ENCODE measurements at places on chromosomes 1 and 21. TPM values are rescaled to one million over a fixed set of nuclear protein-coding genes. Genes with fewer than 3 reads are reported as not detected.
A peak's percentile ranks its signal among the peaks of the same experiment; 100 is the strongest.

GRCh38 chr1:54298284-54299033 lies 98.5 kb downstream of the MRPL37 start:
- DNase-seq, result peak; percentile 29

C1QC gene
- total RNA-seq, result under 0.01 TPM

GRCh38 chr21:36918291-36918690 lies 48.2 kb downstream of the HLCS start:
- no peak for DNase-seq

- DNase-seq, result no peak
Observed at GRCh38 chr1:234619071-234619480, 9.1 kb upstream of the IRF2BP2 start.

DNA sequence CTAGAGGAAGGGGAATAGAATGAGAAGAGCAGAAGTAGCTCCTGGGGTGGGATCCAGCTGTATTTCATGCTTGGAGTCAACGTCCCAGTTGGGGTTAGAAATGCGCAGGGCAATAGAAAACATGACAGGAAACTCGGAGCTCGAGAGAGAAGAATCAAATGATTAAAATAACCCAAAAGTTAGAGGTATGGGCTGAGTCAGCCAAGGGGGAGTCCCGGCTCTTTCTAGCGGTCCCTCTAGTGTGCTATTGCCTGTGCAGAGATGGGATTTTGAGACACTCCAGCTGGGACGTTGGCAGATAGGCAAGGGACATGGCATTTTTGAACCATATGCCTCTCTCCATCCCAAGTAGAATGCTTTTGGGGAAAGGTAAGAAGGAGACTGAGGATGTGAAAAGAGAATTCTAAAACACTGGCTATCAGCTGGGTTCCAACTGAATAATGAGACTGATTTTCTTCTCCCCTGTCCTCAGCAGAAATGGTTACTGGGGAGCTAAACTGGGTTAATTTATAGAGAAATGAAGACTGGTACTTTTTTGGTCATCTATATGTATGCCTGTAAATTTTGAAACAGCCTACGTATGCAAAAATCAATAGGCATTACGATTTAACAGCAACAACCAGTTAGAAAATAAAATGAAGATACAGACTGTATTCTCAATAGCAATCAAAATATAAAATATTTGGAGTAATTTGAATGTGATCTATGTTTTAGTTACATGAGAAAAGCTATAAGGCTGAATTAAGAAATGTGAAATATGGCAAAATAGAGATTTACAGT lies 7.0 kb upstream of the VPS26C start:
- no peak for DNase-seq

GUK1 gene
- total RNA-seq, result 238 TPM

NR0B2 gene
- not detected for total RNA-seq

MMP23B gene
- total RNA-seq, result 1.6 TPM

GRCh38 chr1:156896490-156897033 lies 3.0 kb downstream of the PEAR1 start:
- no peak for DNase-seq

DNA sequence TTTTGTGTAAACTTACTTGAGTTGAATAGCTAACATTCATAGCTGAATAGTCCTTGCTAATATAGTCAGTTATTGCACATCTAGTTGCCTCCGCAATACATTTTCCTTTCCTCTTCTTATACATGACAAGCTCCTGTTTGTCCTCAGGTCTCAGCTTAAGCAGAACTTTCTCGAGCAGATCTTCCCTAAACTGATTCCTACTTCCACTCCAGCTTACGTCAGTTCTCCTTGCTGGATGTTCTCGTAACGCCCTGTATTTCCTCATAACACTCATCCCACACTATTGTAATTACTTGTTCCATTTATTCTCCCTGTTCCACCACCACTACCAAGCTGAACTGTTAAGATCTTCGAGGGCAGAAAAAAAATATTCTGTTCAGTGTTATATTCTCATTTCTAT lies 15.1 kb upstream of the OMA1 start:
- no peak for DNase-seq

DNA sequence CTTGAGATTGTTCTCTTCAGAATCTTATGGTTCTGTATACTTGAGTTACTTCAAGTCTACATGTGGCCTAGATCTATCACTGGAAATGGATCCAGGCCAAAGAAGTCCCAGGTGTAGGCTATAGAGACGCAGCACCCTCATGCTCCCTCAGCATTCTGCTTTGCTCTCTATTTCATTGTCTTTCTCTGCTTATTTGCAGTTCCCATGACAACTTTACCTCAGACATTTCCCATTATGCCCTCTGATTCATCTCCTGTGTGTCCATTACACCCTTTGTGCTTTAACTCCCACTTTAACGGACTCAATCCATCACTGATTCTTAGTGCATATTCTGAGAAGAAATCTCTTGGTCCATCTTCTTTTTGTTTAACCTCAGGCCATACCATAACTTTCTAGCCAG lies 236.9 kb upstream of the NRIP1 start:
- DNase-seq, result no peak

BTG3 gene
- 14.0 TPM for total RNA-seq

GRCh38 chr1:174998569-174999215 lies 1.1 kb upstream of the CACYBP start:
- peak; percentile 41 for DNase-seq

- DNase-seq, result peak; percentile 98
Observed at GRCh38 chr1:151945725-151946722, 36.7 kb upstream of the THEM4 start.

- no peak for DNase-seq
Observed at GRCh38 chr1:168697356-168698126, 31.5 kb downstream of the DPT start.

DNA sequence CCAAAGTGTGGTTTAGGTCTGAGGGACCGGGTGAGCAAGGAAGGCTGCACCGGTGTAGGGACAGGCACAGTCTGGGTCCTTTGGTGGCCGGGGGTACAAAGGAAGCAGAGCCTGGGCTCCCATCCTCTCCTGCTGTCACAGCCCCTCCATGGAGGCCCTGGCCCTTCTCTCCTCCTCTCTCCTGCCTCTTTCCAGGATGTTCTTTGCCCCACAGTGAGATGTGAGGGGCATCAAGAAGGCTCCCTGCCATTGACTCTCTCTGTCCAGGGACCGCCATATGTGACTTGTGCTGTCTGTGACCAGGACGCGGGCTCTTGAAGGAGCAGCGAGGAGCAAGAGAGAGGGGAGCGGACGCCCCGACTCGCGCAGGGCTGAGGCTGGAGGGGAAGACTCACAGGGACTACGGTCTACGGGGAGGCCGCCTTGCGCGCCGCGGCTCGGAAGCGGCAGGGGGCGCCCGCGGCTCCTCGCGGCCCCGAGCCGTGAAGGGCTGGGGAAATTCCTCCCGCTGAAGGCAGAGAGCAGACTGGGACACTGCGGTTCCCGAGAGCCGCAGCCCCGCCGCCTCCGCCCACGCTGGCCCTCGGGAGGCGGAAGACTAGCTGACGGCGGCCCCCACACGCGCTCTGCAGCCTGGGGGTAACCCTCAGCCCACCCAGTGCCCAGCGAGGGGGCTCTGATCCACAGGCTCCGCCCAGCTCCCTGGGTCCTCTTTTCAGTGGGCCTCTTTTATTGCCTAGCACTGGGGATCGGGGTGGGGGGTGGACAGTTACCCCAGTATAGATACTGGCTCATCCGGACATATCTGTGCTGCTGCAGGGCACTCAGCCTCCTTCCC lies 40.8 kb downstream of the MAB21L3 start:
- peak; percentile 81 for DNase-seq

- no peak for DNase-seq
Observed at GRCh38 chr1:179929955-179930798, 24.4 kb upstream of the CEP350 start.

GRCh38 chr1:68103884-68104554 lies 53.6 kb upstream of the DIRAS3 start:
- DNase-seq, result no peak

DNA sequence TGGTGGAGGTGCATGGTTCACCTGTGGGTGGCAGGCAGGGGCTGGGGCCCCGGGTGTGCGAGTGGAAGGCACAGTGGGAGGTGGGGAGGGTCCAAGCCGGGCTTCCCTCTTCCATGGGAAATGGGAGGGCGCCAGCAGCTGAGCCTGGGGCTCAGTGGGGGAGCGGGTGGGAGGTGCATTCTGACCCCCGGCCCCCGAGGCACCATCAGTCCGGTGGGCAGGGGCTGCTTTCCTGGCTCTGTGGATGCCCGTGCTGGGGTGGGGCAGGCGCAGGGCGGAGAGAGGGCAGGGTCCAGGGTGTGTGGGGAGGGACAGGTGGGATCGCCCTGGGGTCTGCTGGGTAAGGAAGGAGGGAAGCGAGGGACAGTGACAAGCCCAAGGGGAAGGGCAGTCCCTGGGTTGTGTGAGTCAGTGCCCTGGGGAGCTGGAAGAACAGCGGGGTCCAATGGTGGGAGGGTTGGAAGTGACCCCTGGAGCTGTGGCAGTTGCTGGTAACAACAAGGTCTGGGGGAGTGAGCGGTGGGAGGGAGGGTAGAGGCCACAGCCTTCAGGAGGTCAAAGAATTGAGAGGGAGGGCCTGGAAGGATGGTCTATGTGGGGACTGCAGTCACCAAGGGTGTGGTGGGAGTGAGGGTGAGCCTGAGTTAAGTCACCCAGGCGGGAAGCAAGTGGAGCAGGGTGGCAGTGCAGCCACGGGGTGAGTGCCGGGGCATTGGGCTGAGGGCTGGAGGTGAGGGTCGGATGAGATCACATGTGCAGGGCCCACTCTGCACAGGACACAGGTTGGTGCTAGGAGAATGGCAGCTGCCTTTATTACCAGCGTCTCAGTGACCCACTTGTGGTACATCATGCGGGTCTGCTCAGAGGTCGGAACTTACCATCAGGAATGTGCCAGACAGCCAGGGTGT lies 29.6 kb downstream of the LHX4 start:
- no peak for DNase-seq

GRCh38 chr1:209354111-209354839 lies 229.2 kb upstream of the CAMK1G start:
- DNase-seq, result peak; percentile 75

GRCh38 chr1:111955755-111956154 lies 33.7 kb downstream of the KCND3 start:
- DNase-seq, result no peak

TMCO1 gene
- 38.5 TPM for total RNA-seq

DNA sequence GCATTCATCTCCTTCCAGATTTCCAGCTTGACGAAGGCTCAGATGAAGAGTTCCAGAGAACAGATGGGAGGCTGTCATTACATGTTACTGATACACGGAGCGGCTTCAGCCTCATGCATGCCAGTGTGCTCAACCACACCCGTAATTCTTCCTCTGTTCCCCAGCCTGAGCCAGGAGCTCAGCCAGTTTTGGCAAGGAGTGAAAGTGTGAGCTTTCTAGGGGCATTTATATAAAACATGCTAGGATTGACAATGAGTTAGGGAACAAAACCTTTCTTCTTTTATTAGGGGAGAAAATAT lies 290.4 kb upstream of the PLXNA2 start:
- no peak for DNase-seq

- peak; percentile 82 for DNase-seq
Observed at GRCh38 chr1:37479255-37480124, 5.1 kb downstream of the ZC3H12A start.

GRCh38 chr1:204348722-204349121 lies 11.0 kb downstream of the PLEKHA6 start:
- peak; percentile 45 for DNase-seq

- no peak for DNase-seq
Observed at GRCh38 chr1:181640956-181641355, 157.6 kb downstream of the CACNA1E start.

KIAA0040 gene
- total RNA-seq, result 16.4 TPM

- DNase-seq, result no peak
Observed at GRCh38 chr1:59309795-59310548, 13.1 kb downstream of the FGGY start.

CYP4A11 gene
- not detected for total RNA-seq

DNA sequence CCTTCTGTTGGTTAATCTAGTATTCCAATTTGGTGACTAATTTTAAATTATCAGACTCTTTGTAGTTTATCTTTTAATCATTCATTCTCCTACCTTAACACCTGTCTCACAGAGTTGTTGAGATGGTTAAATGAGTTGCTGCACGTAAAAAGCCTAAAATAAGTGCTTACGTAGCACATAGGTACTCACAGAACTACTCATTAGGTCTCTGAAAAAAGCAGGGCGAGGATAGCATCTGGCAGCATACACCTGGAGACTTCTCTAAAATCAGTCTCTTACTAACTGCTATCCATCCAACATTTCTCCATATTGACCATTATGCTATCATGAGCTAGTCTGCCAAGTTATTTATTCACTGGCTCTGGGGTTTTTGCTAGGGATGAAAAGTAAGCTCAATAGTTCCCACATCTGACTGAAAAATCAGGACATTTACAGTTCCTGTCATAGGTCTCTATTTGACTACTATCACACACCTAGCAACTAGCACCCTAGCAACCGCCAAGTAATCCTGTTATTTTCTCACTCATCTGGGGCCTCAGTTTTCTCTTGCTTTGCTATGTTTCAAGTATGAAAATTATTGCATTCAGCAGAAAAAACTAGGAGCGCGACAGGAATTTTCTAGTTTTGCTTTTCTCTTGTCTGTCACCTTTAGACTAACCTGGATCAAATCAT lies 11.2 kb downstream of the CSDE1 start:
- no peak for DNase-seq

DNA sequence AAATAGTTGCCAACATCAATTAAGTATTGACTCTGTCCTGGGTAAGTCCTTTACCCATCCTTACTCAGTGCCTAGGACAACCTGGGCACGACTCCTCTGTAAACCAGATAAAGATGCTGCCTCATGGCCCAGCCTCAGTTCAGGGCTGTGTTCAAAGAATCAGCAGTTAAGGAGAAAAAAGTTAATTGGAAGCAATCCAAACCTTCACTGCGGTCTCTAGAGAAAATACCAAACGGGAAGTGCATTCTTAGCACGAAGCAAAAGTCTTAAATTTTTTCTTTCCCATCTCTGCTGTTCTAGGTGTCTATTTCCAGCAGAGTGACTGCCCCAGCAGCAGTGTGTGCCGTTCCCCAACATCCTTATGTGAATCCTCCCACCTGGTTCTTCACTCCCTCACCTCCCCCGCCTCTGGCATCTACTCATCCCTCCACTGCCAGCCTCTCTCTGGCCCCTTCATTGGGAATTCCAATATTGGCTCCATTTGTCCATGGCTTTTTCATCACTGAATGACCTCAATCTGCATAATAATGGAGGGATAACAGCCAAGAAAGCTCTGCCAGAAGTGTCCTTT lies 23.2 kb downstream of the KANK4 start:
- DNase-seq, result peak; percentile 93

- DNase-seq, result no peak
Observed at GRCh38 chr1:151741516-151741915, 20.2 kb downstream of the RIIAD1 start.
